ENCODE measurements at places on chromosomes 1 and 21. TPM values are rescaled to one million over a fixed set of nuclear protein-coding genes. Genes with fewer than 3 reads are reported as not detected.

DEPDC1 gene
- total RNA-seq, result not detected

FCRL3 gene
- total RNA-seq, result 117 TPM

PRELP gene
- total RNA-seq, result not detected

MSH4 gene
- 0.61 TPM for total RNA-seq

HPDL gene
- total RNA-seq, result 0.45 TPM

CXADR gene
- not detected for total RNA-seq

NBPF19 gene
- 73.4 TPM for total RNA-seq

RAB42 gene
- 0.38 TPM for total RNA-seq

ST6GALNAC3 gene
- total RNA-seq, result not detected

TNN gene
- not detected for total RNA-seq

TCHHL1 gene
- not detected for total RNA-seq

CD164L2 gene
- total RNA-seq, result not detected

VWA5B1 gene
- total RNA-seq, result not detected

DNALI1 gene
- total RNA-seq, result not detected

GPR161 gene
- total RNA-seq, result not detected

WDR64 gene
- not detected for total RNA-seq

PADI1 gene
- total RNA-seq, result not detected

ITLN2 gene
- not detected for total RNA-seq

OR2L8 gene
- total RNA-seq, result 1.1 TPM

COL8A2 gene
- 0.14 TPM for total RNA-seq

S100A1 gene
- total RNA-seq, result not detected

IL12RB2 gene
- total RNA-seq, result 24.8 TPM

KIAA0040 gene
- 21.2 TPM for total RNA-seq

ERG gene
- not detected for total RNA-seq

KLHDC8A gene
- total RNA-seq, result not detected

KIRREL1 gene
- not detected for total RNA-seq

LCE3C gene
- not detected for total RNA-seq

MLLT11 gene
- total RNA-seq, result 17.6 TPM

FMOD gene
- not detected for total RNA-seq

ETV3L gene
- not detected for total RNA-seq

KAZN gene
- total RNA-seq, result 2.0 TPM

TNFRSF25 gene
- total RNA-seq, result 41.5 TPM

SERTAD4 gene
- not detected for total RNA-seq

TLR5 gene
- 0.24 TPM for total RNA-seq

GREM2 gene
- 0.08 TPM for total RNA-seq

UBL4B gene
- total RNA-seq, result not detected

KDF1 gene
- total RNA-seq, result 0.52 TPM

RASAL2 gene
- total RNA-seq, result 0.23 TPM
